ENCODE measurements at places on chromosomes 11 and 22. TPM values are rescaled to one million over a fixed set of nuclear protein-coding genes. Genes with fewer than 3 reads are reported as not detected.

DNA sequence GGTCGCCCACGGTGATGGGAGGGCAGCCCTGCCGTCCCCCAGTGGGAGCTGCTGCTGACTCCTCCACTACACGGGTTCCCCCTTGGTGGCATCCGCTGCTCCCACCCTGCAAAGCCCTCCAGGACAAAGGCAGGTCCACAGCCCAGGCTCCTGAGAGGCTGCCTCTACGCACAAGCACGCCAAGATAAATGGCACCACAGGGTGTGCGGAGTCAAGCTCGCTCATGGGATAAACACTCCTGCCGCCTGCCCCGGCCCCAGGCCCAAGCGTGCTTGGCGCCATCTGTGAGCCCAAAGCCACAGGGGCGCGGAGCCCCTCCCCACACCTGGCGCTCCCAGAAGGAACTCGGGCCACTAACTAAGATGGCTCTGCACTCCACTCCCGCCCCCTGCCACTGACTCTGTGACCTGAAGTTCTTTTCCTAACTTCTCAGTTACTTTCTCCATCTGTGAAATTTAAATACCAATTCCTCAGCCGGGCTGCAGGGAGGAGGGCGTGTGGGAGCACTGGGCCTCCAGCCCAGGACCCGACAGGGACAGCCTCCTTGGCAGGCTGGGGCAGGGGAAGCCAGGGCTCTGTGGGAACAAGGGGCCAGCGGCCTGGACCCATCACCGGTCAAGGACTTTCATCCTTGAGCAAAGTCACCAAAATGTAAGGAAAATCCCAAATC is 14.9 kb downstream of the EHD1 start:
- no peaks in the 10 kb centered on the region for H3K36me3 ChIP-seq
- no peaks in the 10 kb centered on the region for H3K27me3 ChIP-seq
- no peak overlapping the region for H3K4me3 ChIP-seq

DNA sequence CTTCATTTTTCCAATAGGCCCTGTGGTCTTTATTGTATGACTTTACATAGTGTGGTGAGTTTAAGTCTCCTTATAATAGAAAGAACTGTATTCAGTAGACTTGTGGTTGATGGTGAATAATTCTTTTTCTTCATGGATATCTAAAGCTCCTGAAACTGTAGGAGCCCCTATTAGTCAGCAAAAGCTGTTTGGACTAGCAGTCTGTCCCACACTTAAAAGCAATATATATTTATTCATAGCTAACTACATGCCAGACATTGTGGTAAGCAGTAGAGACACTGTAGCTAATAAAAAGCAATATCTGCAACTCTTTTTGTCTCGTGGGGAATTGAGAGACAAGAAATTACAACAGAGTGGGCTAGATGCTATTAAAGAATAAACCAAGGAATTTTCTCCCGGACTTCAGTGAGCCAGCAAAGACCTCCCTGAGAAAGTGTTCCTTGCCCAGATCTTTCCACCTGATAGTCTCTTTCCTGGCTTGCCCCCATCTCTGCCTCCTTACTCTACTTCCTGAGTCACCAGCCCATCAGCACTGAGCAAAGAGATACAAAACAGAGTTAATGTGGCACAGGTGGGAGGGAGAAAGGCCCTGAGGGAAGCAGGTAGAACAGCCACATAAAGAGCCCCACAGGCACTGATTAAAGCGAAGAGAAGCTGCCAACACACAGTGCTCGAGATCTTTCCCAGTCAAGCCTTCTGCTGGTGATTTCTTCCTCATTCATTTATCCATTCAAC is 1.4 kb upstream of the OR52W1 start:
- H3K27ac ChIP-seq = no peak overlapping the region
- no peaks in the 10 kb centered on the region for H3K4me1 ChIP-seq
- H3K36me3 ChIP-seq = no peaks in the 10 kb centered on the region

The WT1 gene
- 0.66 TPM for total RNA-seq

DNA sequence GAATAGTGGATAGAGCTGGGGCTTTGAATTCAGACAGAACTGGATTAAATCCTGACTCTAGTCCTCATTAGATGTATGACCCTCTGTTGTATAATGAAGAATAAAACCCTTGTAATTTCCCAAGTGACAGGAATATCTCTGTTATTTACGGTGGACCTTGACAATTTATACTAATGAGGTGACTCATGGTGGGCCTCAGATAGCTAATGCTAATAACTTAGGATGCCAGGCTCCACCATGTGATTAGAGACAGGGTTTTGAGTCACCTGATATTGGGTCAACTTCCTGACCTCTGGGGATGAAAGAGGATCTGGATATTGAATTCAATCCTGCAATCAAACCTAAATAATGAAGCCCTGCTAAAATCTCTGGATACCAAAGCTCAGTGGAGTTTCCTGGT is 33.6 kb downstream of the OSBP start:
- no peak overlapping the region for H3K27ac ChIP-seq
- peaks cover 2% of the 10 kb centered on the region for H3K36me3 ChIP-seq
- DNase-seq = no peak

The SORL1 gene
- total RNA-seq = 50.8 TPM

The RAPSN gene
- not detected for total RNA-seq

DNA sequence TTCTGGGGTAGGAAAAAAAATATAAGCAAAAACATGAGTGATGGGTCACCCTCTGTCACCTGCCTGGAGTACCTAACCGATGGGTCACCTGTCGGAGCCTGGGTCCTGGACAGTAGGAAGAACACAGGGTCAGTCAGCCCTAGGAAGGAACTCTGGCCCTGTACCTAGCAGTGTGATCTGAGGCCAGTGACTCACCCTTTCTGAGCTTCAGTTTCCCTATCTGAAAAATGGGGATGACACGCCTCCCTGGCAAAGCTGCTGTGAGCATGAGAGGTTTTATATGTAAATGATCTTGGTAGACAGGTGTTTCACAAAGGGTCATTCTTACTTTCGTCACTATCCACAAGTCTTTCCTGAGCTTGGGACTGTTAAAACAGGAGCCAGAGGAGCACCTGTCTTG is 182.0 kb downstream of the ST3GAL4 start:
- no peak overlapping the region for H3K27ac ChIP-seq
- H3K36me3 ChIP-seq = no peaks in the 10 kb centered on the region
- H3K4me1 ChIP-seq = no peaks in the 10 kb centered on the region
- DNase-seq = no peak
- H3K27me3 ChIP-seq = no peaks in the 10 kb centered on the region

DNA sequence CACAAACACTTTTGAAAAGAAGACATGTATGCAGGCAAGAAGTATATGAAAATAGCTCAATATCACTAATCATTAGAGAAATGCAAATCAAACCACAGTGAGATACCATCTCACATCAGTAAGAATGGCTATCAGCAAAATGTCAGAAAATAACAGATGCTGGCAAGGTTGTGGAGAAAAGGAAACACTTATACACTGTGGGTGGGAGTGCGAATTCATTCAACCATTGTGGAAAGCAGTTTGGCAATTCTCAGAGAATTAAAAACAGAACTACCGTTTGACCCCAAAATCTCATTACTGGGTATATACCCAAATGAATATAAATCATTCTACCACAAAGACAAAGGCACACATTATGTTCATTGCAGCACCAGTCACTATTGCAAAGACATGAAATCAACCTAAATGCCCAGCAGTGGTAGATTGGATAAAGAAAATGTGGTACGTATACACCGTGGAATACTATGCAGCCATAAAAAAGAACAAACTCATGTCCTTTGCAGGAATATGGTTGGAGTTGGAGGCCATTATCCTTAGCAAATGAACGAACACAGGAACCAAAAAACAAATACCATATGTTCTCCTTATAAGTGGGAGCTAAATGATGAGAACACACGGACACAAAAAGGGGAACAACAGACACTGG is 18.5 kb downstream of the MMP13 start:
- no peak for DNase-seq
- H3K4me1 ChIP-seq = no peaks in the 10 kb centered on the region
- no peaks in the 10 kb centered on the region for H3K27me3 ChIP-seq
- no peak overlapping the region for H3K4me3 ChIP-seq
- no peak overlapping the region for H3K27ac ChIP-seq
- H3K36me3 ChIP-seq = no peaks in the 10 kb centered on the region

The ASCL2 gene
- 3.3 TPM for total RNA-seq

DNA sequence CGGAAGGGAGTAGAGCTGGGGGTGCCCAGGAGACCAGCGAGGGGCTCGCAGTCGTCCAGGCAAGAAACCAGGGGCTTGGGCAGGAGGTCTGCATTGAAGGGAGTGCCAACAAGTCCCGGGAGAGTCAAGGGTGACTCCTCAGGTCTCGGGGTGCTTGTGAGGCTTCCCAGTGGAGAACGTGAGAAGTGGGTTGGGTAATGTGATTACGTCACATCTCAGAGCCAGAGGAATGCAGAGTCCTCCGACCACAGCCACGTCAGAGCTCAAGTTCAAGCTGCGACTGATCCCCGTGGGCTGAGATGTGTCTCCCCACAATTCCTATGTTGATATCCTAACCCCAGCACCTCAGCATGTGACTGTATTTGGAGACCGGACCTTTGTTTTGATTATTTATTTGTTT is 89.7 kb upstream of the SHANK2 start:
- H3K36me3 ChIP-seq = no peaks in the 10 kb centered on the region
- no peak overlapping the region for H3K27ac ChIP-seq
- H3K4me3 ChIP-seq = no peak overlapping the region
- no peaks in the 10 kb centered on the region for H3K4me1 ChIP-seq

The HOATZ gene
- total RNA-seq = not detected

The FGF4 gene
- total RNA-seq = not detected

The PDE3B gene
- 17.3 TPM for total RNA-seq

GRCh38 chr11:119509969-119510401 is 87.0 kb upstream of the THY1 start:
- H3K27ac ChIP-seq = no peak overlapping the region
- H3K4me3 ChIP-seq = no peak overlapping the region
- H3K36me3 ChIP-seq = no peaks in the 10 kb centered on the region
- H3K27me3 ChIP-seq = no peaks in the 10 kb centered on the region
- DNase-seq = no peak

- no peaks in the 10 kb centered on the region for H3K4me1 ChIP-seq
- no peaks in the 10 kb centered on the region for H3K27me3 ChIP-seq
- H3K4me3 ChIP-seq = no peak overlapping the region
- no peak for DNase-seq
- no peaks in the 10 kb centered on the region for H3K36me3 ChIP-seq
Observed at GRCh38 chr11:115185507-115185906, 318.7 kb downstream of the CADM1 start.

The OR5B21 gene
- total RNA-seq = not detected

The SPDYC gene
- not detected for total RNA-seq

- no peak overlapping the region for H3K4me3 ChIP-seq
- H3K27me3 ChIP-seq = no peaks in the 10 kb centered on the region
- H3K4me1 ChIP-seq = no peaks in the 10 kb centered on the region
- DNase-seq = no peak
- no peak overlapping the region for H3K27ac ChIP-seq
Observed at GRCh38 chr11:78444726-78445125, 27.1 kb upstream of the GAB2 start.

The MS4A6A gene
- total RNA-seq = 35.1 TPM

GRCh38 chr11:73374151-73374550 is 2.0 kb upstream of the RELT start:
- H3K4me3 ChIP-seq = no peak overlapping the region
- no peak overlapping the region for H3K27ac ChIP-seq
- H3K36me3 ChIP-seq = no peaks in the 10 kb centered on the region
- no peak for DNase-seq

DNA sequence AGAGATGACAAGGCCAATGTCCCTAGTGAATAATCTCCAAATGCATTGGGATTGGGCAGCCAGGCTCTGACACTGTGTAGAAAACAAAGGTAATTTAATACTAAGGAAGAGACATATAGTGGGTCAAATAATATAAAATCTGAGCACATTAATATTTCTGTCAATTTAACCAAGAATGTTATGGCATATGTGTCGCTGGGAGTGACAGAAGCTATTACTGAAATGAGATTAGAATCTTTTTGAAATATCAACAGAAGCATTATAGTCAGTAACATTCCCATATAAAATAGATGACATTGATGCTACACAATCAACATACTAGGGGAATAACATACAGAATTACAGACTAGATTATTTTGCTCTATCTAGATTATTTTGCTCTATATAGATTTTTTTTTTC is 114.0 kb downstream of the BLID start:
- no peak overlapping the region for H3K4me3 ChIP-seq
- no peaks in the 10 kb centered on the region for H3K27me3 ChIP-seq
- no peaks in the 10 kb centered on the region for H3K36me3 ChIP-seq

DNA sequence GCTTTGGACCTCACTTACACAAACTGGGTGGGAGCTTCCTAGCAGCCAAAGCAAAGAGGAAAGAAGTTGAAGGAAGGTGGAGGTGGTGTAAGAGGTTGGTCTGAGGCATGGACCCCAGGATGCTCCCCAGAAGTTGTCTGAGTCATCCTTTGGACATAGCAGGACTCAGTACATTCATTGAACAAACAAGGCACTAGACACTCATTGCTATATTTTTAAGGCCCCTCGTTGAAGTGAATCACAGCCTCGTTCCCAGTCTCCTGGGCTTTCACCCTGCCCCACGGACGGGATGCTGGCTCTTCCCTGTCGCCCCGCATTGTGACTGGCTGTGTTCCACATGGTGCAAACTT is 95.9 kb upstream of the FGF3 start:
- DNase-seq = no peak
- H3K27ac ChIP-seq = peak overlapping the region; percentile 90
- H3K4me1 ChIP-seq = peaks cover 18% of the 10 kb centered on the region
- H3K36me3 ChIP-seq = no peaks in the 10 kb centered on the region

The OR4C16 gene
- total RNA-seq = not detected

The MUC6 gene
- not detected for total RNA-seq
